ENCODE measurements at places on chromosomes 1 and 21.

GRCh38 chr1:235207209-235207565 is 46.1 kb upstream of the RBM34 start:
- DNase-seq, result no peak

GRCh38 chr1:223201967-223202366 is 58.9 kb upstream of the TLR5 start:
- no peak for DNase-seq

- no peak for DNase-seq
These were observed 3.5 kb upstream of the PIGV start for GRCh38 chr1:26784023-26784871.

GRCh38 chr1:169368406-169368769 is 393 bp downstream of the BLZF1 start:
- DNase-seq, result no peak

GRCh38 chr1:234154320-234155251 is 218.7 kb upstream of the COA6 start:
- DNase-seq, result no peak

GRCh38 chr1:19091196-19091953 is 118.7 kb downstream of the UBR4 start:
- DNase-seq, result no peak

- no peak for DNase-seq
These were observed 5.5 kb downstream of the SORT1 start for GRCh38 chr1:109392037-109392787.

- DNase-seq, result no peak
These were observed 134.0 kb upstream of the DPYD start for GRCh38 chr1:98054786-98055185.

DNA sequence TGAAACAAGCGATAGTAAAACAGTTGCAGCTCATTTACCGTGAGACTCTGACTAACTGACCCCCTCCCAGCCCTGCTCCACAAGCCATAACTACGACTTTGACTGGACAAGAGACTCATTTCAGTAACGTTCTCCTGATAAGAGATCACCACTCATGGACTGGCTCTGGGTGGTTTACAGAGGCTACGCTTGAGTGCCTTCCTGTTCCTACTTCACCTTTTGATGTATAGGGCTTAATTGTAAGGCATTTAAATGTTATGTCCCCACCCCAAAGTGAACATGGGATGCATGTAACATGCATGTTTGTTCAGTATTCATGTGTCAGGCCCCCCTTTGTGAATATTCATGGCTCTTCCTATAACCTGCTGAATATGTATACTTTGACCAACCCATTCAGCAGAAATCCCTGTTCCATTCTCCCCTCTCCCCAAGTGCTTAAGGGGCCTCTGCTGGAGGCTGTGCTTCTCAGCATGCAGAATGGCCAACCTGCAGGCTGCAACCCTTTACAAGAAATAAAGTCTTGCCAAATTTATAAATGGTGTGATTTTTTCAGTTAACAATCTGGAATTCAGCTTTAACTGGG is 50.7 kb upstream of the SPOCD1 start:
- no peak for DNase-seq

- DNase-seq, result no peak
These were observed 76.1 kb upstream of the SIPA1L2 start for GRCh38 chr1:232705815-232706575.

DNA sequence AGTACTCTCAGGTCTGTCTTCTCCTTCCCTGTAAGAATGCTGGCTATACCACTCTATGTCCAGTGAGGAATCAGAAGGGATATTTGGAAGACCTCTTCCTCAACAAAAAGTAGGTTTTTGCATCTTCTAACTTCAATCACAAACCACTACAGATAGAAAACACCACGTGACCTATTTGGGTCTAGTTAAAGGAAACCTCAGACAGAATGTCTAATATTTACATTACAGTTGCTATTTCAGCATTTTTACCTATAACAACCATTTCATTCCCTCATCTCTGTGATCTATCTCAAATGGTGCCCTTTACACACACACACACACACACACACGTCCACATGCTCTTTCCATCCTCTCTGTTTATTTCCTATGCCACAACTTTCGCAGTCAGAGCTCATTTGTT is 7.9 kb upstream of the ADORA3 start:
- DNase-seq, result no peak

DNA sequence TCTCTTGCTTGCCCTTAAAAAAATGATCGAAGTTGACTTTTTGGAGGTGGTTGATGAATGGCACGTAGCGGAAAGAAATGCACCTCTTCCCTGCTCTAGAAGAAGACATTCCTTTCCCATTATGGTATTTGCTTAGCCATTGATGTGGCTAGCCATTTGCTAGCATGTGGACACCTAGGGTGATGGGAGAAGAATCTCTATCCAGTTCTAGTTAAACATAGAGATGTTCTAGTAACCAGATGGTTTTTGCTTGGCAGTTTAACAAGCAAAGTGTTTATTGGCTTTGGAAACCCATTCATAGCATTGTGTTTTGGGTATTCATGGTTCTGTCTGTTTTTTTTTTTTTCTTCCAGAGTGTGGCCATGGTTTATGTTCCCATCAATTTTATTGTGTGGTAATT is 78.9 kb downstream of the KCNJ6 start:
- no peak for DNase-seq

- no peak for DNase-seq
These were observed 49.6 kb downstream of the TNFRSF8 start for GRCh38 chr1:12112711-12113161.

DNA sequence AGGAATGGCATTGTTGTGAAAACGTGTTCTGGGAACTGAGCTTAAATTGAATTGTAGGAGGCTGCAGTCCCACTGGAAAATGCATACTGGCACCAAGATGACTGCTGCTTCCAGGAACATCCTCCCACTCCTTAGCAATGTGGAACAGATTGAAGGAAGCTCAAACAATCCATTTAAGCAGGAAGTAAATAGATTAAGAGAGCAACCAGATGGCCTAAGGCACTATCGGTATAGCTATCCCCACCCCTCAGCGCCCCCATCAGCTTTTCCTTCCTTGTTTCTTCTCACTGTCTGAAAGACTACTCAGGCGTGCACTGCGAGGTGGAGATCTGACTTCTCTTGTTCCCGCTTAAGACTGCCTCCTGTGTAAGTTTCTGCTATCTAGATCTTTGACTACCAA is 4.0 kb upstream of the IFI16 start:
- no peak for DNase-seq

GRCh38 chr1:204989266-204990058 is 53.5 kb upstream of the CNTN2 start:
- DNase-seq, result peak; percentile 2

- no peak for DNase-seq
These were observed 2.6 kb downstream of the TXLNA start for GRCh38 chr1:32182060-32182459.

DNA sequence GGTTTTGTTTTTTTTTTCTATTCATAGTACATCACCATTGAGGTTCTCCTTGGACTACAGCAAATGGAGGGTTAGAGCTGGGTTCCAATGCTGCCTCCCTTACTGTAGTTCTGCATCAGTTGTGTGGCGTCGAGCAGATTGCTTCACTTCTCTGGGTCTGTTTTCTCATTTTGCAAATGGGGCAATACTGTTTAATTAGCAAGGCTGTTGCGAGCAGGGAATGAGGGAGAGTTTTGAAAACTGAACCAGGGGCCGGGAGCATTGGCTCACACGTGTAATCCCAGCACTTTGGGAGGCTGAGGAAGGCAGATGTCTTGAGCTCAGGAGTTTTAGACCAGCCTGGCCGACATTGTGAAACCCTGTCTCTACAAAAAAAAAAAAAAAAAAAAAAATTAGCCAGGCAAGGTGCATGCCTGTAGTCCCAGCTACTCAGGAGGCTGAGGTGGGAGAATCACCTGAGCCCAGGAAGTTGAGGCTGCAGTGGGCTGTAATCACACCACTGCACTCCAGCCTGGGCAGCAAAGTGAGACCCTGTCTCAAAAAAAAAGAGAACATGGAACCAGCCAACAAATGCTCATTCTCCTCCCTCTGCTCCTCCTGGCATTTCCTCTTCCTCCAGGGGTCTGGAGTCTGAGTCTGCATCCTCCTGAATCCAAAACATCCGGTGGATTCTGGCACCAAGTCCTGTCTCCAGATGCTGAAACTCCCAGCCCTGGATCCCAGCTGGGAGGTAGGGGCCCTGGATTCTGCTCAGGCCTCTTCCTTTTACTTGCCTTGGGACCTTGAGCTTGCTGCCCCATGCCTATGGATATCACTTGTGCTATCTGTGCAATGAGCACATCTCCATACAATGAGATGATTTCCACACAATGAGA is 3.7 kb upstream of the PLOD1 start:
- no peak for DNase-seq

DNA sequence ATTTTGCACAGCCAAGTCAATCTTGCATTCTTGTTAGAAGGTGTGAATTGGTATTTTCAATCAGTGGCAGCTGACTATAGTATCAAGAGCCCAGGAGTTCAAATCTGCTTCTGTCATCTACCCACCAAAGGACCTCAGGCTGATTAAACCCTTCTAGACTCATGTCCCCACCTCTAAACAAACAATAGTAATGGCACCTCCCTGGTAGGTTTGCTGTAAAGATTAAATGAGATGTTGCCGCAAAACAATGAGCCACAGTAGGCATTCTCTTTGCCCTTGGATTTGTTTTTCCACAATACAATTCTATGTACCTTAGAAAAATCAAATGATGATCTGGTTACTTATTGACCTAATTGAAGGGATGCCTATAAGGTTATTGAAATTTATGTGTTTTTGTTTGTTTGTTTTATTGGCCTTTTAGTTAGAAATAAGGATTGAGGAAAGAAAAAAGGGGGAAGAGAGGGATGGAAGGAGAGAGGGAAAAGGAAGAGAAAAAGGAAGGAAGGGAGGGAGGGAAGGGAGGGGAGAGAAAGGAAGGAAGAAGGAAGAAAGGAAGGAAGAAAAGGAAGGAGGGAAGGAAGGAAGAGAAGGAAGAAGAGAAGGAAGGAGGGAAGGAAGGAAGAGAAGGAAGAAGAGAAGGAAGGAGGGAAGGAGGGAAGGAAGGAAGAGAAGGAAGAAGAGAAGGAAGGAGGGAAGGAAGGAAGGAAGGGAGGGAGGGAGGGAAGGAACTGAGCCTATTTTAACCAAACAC is 110.7 kb downstream of the ETS2 start:
- DNase-seq, result no peak

GRCh38 chr1:47631411-47631995 is 193.7 kb downstream of the FOXD2 start:
- DNase-seq, result no peak

DNA sequence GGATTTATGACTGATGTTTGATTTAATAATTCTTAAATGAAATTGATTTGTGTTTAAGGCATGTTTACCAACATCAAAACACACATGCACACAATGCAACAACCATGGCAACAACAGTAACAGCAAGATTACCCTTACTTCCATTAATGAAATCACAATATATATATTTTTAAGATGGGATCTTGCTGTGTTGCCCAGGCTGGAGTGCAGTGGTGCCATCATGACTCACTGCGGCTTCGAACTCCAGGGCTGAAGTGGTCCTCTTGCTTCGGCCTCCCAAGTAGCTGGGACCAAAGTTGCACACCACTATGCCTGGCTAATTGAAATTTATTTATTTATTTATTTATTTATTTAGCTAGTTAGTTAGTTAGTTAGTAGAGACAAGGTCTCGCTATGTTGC is 27.7 kb downstream of the NEK7 start:
- no peak for DNase-seq

- no peak for DNase-seq
These were observed 35.1 kb upstream of the GUCA2B start for GRCh38 chr1:42118125-42118524.

DNA sequence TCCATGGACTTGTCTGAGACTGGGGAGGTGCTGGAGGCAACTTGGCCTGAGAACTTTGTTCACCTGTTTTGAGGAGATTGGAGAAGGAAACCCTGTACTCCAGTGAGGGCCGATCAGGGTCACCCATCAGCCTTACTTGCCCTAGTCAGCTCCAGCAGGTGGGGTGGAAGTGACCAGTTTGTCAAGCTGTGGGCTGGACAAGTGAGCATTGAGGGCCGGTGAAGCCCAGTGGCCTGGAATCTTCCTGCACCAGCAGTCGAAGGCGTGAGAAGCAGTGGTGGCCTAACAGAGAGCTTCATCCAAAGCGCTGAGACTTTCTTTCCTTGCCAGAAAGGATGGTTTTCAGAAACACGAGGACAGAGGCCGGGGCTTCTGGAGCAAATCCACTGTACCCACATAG is 9.6 kb downstream of the SLC37A1 start:
- no peak for DNase-seq

GRCh38 chr21:40668555-40669275 is 178.2 kb downstream of the DSCAM start:
- DNase-seq, result no peak

- no peak for DNase-seq
These were observed 4.0 kb upstream of the HSD3B2 start for GRCh38 chr1:119410961-119411360.

DNA sequence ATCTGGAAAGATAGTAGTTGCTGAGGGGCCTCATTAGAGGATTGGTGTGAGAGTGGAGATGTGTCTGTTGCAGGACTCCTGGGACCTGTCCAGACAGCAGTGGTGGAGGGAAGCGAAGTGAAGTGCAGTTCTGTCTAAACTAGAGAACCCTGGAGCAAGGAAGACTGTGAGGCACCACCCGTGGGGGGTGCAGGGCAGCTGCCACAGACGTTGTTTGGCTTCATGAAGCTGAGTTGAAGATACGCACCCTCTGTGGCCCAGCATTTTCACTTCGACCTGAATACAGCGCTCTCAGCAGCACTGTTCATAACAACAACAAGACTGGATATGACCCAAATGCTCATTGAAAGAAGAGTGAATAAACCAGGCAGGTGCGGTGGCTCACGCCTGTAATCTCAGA is 29.3 kb downstream of the ABCG1 start:
- no peak for DNase-seq

DNA sequence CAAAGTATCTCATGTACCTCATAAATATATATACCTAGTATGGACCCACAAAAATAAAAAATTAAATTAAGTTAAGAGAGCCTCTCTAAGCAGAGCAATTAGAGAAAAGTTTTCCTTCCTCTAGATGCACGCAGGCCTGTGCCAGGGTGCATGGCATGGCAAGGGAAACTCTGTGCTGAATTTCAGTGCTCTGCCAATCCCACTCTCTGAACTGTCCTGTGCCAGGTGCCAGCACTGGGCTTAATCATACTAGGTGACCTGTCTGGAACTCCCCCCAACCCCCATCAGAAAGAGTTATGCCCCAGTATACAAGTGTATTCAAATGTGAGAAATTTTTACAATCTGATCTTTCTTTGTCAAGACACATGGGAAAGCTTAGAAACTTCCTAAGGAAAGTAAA is 10.4 kb upstream of the LAMC2 start:
- no peak for DNase-seq

- DNase-seq, result no peak
These were observed 70.5 kb downstream of the CD34 start for GRCh38 chr1:207840380-207840779.

DNA sequence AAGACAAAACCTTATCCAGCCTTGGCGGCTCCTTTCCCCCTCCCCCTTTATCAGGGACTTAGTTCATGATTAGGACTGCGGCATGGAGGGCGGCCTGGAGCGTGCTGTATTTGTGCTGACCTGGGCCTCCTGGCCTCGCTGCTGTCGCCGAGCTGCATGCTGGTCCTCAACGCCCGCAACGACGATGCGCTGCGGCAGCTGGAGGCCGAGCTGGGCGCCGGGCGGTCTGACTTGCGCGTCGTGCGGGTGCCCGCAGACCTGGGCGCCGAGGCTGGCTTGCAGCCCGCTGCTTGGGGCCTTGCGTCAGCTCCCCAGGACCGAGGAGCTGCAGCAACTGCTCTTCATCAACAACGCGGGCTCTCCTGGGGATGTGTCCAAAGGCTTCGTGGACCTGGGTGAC is 70.9 kb downstream of the TM2D1 start:
- DNase-seq, result no peak

- DNase-seq, result no peak
These were observed 303.9 kb upstream of the DUSP10 start for GRCh38 chr1:222045786-222046185.

All from stimulated activated CD8-positive, alpha-beta memory T cell treated with anti-CD3 and anti-CD28 coated beads, Interleukin-2, amount 100 ng/mL, for 1 hour (primary cell).